Muscle of leg (tissue), 16 donors: ENCODE measurements at places on chromosomes 5 and 9. TPM values are rescaled to one million over a fixed set of nuclear protein-coding genes. Genes with fewer than 3 reads are reported as not detected.

DNA sequence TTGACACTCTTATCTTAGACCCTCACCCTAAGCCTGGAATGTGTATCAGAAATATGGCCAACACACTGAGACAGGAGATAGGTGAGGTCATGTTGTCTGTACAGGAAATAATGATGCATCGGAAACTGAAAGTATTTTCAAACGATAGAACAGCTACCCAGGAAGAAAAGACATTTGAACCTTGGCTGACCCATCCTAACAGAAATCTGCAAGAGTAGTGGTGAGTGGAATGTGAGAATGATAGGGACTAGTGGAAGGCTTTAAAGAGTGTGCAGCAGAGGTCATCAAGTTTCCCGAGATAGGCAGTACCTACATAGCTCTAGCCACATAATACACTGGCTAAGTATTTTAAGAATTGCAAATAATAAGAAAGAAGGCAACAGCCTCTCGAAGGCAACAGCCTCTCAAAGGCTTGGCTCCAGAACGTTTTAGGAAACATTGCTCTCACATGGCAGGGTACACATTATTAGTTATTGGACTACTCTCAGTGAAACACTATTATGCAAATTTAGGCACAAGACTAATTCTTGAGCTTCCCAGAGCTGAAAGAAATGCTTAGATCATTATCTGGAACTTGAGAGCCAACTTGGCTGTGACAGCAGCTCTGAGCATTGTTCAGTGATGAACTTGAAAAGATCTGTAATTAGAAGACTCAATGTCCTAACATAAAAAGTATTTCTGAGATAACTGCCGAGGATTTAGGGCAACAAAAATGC lies 133.1 kb upstream of the FBXL7 start:
- no peaks in the 10 kb centered on the region for H3K36me3 ChIP-seq
- H3K27me3 ChIP-seq = no peaks in the 10 kb centered on the region
- H3K4me1 ChIP-seq = peaks cover 9% of the 10 kb centered on the region
- peak; percentile 91 for DNase-seq

DNA sequence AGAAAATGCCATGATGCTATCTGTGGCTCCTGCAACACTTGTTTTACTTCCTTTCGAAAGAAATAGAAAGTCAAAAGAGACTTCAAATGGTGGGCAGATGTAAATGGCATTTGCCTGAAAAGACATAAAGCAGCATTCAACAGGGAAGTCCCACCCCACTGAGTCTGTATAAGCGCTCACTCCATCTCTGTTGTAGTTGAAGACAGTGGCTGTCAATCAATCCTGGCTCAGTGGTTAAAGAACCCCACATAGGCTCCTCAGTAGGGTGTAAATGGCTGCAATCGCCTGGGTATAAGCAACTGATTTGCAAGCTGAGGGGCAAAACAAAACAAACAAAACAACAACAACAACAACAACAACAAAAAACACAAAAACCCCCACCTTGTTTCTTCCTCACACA lies 158.7 kb downstream of the EFNA5 start:
- DNase-seq = no peak
- no peaks in the 10 kb centered on the region for H3K36me3 ChIP-seq
- no peak overlapping the region for H3K27ac ChIP-seq
- no peak overlapping the region for H3K4me3 ChIP-seq
- no peaks in the 10 kb centered on the region for H3K27me3 ChIP-seq

- H3K27me3 ChIP-seq = no peaks in the 10 kb centered on the region
- H3K36me3 ChIP-seq = no peaks in the 10 kb centered on the region
- peak; percentile 98 for DNase-seq
- H3K4me1 ChIP-seq = peaks cover 62% of the 10 kb centered on the region
Observed at GRCh38 chr9:110126986-110127864, 80.7 kb downstream of the C9orf152 start.

- H3K36me3 ChIP-seq = no peaks in the 10 kb centered on the region
- no peaks in the 10 kb centered on the region for H3K27me3 ChIP-seq
- H3K27ac ChIP-seq = no peak overlapping the region
- no peak for DNase-seq
- no peak overlapping the region for H3K4me3 ChIP-seq
- no peaks in the 10 kb centered on the region for H3K4me1 ChIP-seq
Observed at GRCh38 chr5:161614342-161614741, 67.8 kb upstream of the GABRB2 start.

GRCh38 chr9:137448602-137448962 lies 7.4 kb upstream of the ENTPD8 start:
- no peak overlapping the region for H3K27ac ChIP-seq
- peaks cover 21% of the 10 kb centered on the region for H3K36me3 ChIP-seq
- H3K27me3 ChIP-seq = peaks cover 2% of the 10 kb centered on the region
- DNase-seq = no peak
- H3K4me1 ChIP-seq = peaks cover 38% of the 10 kb centered on the region

GRCh38 chr5:95649274-95649673 lies 2.7 kb downstream of the RFESD start:
- H3K27me3 ChIP-seq = no peaks in the 10 kb centered on the region
- no peak overlapping the region for H3K4me3 ChIP-seq
- no peaks in the 10 kb centered on the region for H3K36me3 ChIP-seq
- no peak overlapping the region for H3K27ac ChIP-seq

GRCh38 chr5:42592401-42593140 lies 164.0 kb upstream of the CCDC152 start:
- H3K4me1 ChIP-seq = peaks cover 22% of the 10 kb centered on the region
- DNase-seq = no peak
- H3K4me3 ChIP-seq = no peak overlapping the region
- no peaks in the 10 kb centered on the region for H3K27me3 ChIP-seq

GRCh38 chr5:180831139-180832093 lies 28.8 kb upstream of the MGAT1 start:
- H3K4me3 ChIP-seq = peak overlapping the region; percentile 74
- peak; percentile 87 for DNase-seq
- H3K4me1 ChIP-seq = peaks cover 22% of the 10 kb centered on the region
- H3K27ac ChIP-seq = peak overlapping the region; percentile 97
- H3K36me3 ChIP-seq = peaks cover 23% of the 10 kb centered on the region
- no peaks in the 10 kb centered on the region for H3K27me3 ChIP-seq

GRCh38 chr5:127941646-127942045 lies 141.9 kb upstream of the SLC12A2 start:
- peak; percentile 75 for DNase-seq
- H3K4me3 ChIP-seq = no peak overlapping the region
- no peaks in the 10 kb centered on the region for H3K36me3 ChIP-seq
- H3K27ac ChIP-seq = peak overlapping the region; percentile 72
- H3K4me1 ChIP-seq = peaks cover 6% of the 10 kb centered on the region

- no peaks in the 10 kb centered on the region for H3K36me3 ChIP-seq
- H3K27ac ChIP-seq = no peak overlapping the region
- no peaks in the 10 kb centered on the region for H3K27me3 ChIP-seq
Observed at GRCh38 chr9:118785456-118785855, 583.8 kb downstream of the BRINP1 start.

DNA sequence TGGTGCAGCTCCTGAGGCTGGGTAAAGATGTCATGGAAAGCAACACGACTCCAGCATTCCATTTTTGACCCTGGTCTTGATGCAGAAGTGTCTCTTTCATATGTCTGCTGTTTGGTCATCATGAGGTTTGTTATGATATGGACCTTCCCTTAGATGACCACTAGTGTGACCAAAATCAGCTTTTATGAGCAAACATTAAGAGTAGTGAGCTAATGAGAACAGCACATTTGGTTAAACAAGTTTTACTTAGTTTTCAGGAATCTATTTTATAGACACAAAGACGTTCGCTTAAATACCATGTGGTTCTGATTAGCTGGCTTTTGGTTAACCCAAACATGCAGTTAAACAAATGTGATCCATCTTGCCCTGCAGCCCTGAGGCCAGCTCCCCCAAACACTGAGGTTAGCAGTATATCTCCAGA lies 56.7 kb upstream of the ACTBL2 start:
- H3K27me3 ChIP-seq = no peaks in the 10 kb centered on the region
- H3K4me1 ChIP-seq = no peaks in the 10 kb centered on the region
- H3K27ac ChIP-seq = no peak overlapping the region
- no peaks in the 10 kb centered on the region for H3K36me3 ChIP-seq
- no peak for DNase-seq

DNA sequence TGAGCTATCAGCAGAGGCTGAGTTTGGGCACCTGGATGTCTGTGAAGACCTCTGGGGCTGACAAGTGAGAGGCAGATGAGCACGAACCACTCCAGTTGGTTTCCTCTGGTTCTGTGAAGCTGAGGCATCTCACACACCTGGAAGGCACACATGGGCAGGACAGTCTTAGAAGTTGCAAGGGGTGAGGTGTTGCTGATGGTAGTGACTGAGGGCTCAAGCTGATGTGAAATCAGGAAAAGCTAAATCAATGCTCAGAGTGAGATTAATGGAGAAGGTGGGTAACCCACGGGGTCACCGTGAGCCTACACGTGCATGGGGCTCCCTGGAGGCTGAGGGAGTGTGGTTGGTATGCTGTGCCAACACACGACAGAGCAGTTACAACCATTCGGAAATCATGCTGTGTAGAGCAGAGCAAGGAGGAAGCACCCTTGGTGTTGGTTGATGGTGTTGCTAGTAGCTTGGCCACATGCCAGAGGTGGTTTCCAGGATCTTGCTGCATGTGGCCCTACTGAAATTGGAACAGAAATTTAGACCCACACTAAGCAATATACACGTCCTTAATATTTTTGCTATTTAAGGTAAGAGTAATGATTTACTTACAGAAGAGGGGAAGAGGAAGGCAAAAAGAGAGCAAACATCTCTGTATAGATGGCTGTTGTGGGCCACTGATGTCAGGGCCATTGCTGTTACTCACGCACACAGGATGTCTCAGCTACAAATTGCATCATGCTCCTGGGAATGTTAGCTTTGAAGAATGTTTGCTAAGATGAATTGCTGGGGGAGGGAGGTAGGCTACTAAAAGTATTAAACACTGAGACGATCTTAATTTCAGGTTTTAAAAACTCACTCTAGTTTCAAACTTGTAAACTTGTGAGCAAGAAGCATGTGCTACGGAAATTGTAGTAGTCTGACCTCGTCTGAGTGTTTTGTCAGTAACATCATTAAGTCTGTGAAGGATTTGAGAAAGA lies 170.5 kb downstream of the ARHGEF28 start:
- no peaks in the 10 kb centered on the region for H3K27me3 ChIP-seq
- H3K4me1 ChIP-seq = no peaks in the 10 kb centered on the region

DNA sequence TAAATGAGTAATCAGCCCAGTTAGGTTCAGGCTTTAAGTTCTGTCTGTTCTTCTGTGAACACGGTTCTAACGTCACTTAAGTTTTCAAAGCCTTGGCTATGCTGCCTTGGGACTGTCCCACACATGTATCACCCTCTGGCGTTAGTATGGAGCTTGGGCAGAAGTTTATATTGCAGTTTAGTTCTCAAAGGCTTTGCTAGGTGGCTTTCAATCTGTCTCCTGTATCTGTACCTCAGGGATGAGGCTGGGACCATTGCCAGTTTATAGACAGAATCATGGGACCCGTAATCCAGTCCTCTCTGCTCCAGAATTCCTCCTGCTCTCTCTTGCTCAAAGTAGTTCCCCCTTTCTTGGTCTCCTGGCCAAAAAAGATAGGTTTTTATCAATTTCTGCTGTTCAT lies 12.1 kb downstream of the C9orf40 start:
- no peak overlapping the region for H3K27ac ChIP-seq
- H3K4me1 ChIP-seq = no peaks in the 10 kb centered on the region
- peak; percentile 29 for DNase-seq

- no peaks in the 10 kb centered on the region for H3K36me3 ChIP-seq
- no peaks in the 10 kb centered on the region for H3K4me1 ChIP-seq
- H3K27me3 ChIP-seq = no peaks in the 10 kb centered on the region
- no peak overlapping the region for H3K4me3 ChIP-seq
- DNase-seq = peak; percentile 2
- no peak overlapping the region for H3K27ac ChIP-seq
Observed at GRCh38 chr5:29307478-29307877, 1886.0 kb upstream of the CDH6 start.

DNA sequence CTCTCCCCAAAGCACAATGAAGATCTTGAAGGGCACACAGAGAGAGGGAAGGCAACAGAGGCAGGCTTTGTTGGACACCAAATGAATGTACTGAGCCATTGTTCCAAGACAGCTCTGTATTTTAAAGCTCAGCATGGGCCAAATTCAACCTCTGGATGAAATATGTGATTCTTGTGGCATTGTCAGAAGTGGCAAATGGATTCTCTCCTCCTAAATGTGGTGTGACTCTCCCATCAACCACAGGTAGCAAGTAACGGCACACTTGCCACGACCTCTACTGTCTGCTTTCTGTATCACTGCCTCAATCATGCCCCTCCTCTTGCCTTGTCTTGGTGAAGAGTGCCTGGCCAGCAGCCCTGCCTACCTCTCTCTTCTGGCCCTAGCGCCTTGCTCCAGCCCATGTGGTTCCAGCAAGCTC lies 6.1 kb upstream of the MOB3B start:
- H3K36me3 ChIP-seq = peaks cover 4% of the 10 kb centered on the region
- H3K27ac ChIP-seq = no peak overlapping the region

- peaks cover 84% of the 10 kb centered on the region for H3K4me1 ChIP-seq
- H3K36me3 ChIP-seq = peaks cover 68% of the 10 kb centered on the region
- H3K4me3 ChIP-seq = no peak overlapping the region
- H3K27me3 ChIP-seq = no peaks in the 10 kb centered on the region
- no peak for DNase-seq
Observed at GRCh38 chr5:177090813-177091212, 4.1 kb downstream of the FGFR4 start.

- DNase-seq = no peak
- H3K27me3 ChIP-seq = peaks cover 3% of the 10 kb centered on the region
Observed at GRCh38 chr9:69392826-69393225, 67.8 kb downstream of the ENTREP1 start.

GRCh38 chr9:136090768-136091581 lies 4.1 kb downstream of the NACC2 start:
- peaks cover 6% of the 10 kb centered on the region for H3K36me3 ChIP-seq
- no peak overlapping the region for H3K4me3 ChIP-seq
- no peaks in the 10 kb centered on the region for H3K27me3 ChIP-seq
- peak overlapping the region; percentile 85 for H3K27ac ChIP-seq

GRCh38 chr9:110635589-110635988 lies 33.0 kb upstream of the MUSK start:
- no peaks in the 10 kb centered on the region for H3K36me3 ChIP-seq
- H3K4me1 ChIP-seq = no peaks in the 10 kb centered on the region
- no peak overlapping the region for H3K4me3 ChIP-seq
- no peaks in the 10 kb centered on the region for H3K27me3 ChIP-seq

DNA sequence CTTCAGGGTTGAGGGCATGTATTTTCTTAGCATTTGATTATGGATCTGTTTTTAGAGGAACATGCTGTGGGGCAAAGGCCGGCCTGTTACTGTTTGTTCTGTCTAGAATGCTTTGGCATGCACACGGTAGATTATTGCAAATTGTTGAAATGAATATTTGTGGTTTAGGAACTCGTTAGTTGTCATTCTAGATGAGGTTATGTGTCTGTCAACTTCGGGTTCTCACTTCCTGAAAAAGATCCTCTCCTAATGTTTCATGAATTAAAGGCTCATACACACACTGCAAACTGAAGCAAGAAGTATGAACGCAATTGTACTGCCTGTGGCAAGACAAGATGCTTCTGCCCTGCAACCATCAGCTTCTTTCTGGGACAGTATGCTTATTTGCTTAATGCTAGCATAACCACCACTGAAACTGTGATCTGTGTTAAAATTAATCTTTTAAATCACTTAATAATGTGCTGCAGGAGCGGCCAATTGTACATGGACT lies 99.6 kb downstream of the BASP1 start:
- H3K27ac ChIP-seq = no peak overlapping the region
- no peaks in the 10 kb centered on the region for H3K36me3 ChIP-seq
- H3K4me1 ChIP-seq = no peaks in the 10 kb centered on the region
- H3K4me3 ChIP-seq = no peak overlapping the region
- DNase-seq = peak; percentile 13

GRCh38 chr9:84852617-84853301 lies 183.2 kb downstream of the NTRK2 start:
- peak; percentile 72 for DNase-seq
- no peak overlapping the region for H3K4me3 ChIP-seq
- peaks cover 15% of the 10 kb centered on the region for H3K4me1 ChIP-seq
- no peaks in the 10 kb centered on the region for H3K27me3 ChIP-seq

Gene SYK
- 3.7 TPM for total RNA-seq

Gene OTULINL
- 4.2 TPM for total RNA-seq

Gene GRXCR2
- not detected for total RNA-seq

Gene NTRK2
- 35.6 TPM for total RNA-seq

Gene ABLIM3
- 33.2 TPM for total RNA-seq

Gene AJM1
- 1.2 TPM for total RNA-seq

Gene PCDHGC4
- total RNA-seq = 1.8 TPM

Gene ADAMTS2
- 28.7 TPM for total RNA-seq
